Tongue (tissue), 3 donors: ENCODE measurements at places on chromosomes 4 and X.

DNA sequence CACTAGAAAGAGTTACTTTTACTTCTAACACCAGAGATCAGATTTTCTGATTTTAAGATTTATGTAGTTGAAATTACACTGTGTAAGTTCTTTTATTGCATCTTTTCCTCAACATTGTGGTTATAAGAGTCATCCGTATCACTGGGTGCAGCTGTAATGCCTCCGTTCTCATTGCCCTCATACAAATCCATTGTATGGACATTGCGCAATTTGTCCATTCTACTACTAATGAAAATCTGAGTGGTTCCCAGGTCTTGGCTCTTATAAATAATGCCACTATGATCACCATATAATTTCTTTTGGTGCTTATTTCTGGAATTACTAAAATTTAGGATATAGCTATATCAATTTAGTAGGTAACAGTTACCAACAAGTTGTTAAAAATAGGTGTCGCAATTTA is 614.0 kb upstream of the GALNT7 start:
- DNase-seq = no peak

DNA sequence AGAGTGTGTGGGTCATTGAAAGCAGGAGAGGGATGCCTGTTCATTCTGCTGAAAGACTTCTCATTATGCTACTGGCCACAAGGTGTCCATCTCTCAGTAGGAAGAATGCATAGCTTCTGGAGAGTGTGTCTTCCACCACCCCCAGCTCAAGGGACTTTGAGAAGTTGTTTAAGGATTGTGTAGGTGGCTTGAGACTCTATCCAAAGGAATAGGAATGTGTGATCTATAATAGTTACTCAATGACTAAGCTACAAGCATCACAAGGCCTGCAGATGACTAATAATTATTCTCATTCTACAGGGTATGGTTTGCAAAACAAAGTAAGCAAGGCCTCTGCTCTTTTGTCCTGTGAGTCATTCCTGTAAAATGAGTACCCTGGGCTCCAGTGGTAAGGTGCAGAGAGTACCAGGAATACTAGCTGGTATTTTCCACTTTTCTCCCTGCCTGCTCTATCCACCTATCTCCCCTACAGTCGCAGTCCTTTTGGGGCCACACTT is 279.8 kb upstream of the BOD1L1 start:
- no peak for DNase-seq

- DNase-seq = peak; percentile 46
Observed at GRCh38 chrX:98924511-98924910, 1485.6 kb downstream of the PCDH19 start.

- DNase-seq = no peak
Observed at GRCh38 chr4:176642472-176642871, 150.2 kb downstream of the VEGFC start.

DNA sequence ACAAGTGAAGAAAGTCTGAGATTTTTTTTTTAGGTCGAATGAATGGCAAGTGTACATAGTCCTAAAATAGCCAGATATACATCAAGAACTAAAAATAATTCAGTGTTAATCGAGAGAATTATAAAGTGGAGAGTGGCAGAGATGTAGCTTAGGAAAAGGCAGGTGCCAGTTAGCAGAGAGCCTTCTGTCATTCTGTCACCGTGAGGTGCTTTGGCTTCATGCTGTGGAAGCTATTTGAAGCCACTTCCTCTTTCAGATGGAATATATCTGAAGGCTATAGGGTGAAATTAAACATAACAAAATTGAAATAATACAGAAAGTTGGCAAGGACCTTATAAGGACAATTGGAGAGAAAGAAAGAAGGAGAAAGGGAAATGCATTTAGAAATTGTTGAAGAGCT is 756.3 kb downstream of the CCSER1 start:
- no peak for DNase-seq

DNA sequence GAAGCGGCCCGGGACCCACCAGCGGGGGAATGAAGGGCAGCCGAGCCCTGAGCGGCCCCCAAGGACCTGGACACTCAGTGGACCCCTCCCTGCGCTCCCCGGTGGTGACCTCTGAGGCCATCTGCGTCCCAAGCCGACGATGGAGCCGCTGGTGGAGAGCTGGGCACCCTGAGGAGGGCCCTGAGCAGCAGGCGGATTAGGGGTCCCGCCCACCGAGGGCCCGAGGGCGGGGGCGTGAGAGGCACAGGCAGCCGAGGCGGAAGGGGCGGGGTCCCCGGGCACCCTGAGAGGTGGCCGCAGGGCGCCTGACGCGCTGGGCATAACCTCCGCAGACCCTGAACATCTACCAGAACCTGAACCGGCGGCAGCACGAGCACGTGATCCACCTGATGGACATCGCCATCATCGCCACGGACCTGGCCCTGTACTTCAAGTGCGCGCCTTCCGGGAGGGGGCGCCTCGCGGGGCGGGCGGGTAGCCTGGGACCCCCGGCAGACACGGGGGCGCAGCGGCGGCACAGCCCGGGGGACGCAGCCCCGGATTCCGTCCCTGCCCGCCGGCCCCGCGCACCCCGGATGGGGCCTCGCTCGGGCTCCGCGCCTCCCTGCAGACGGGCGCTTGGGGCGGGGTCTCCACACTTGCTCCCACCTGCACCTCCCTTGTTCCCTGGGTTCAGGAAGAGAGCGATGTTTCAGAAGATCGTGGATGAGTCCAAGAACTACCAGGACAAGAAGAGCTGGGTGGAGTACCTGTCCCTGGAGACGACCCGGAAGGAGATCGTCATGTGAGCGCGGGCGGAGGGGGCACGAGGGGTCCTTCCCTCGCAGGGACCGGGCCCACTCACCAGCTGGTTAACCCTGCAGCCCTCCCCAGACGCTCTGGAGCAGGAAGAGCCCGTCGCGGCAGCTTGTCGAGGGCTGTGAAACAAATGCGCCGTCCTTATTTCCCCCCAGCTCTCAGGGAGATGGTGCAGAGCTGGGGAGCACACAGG is 10.3 kb downstream of the ATP5ME start:
- peak; percentile 83 for DNase-seq

- no peak for DNase-seq
Observed at GRCh38 chrX:9312922-9313867, 151.7 kb upstream of the TBL1X start.

DNA sequence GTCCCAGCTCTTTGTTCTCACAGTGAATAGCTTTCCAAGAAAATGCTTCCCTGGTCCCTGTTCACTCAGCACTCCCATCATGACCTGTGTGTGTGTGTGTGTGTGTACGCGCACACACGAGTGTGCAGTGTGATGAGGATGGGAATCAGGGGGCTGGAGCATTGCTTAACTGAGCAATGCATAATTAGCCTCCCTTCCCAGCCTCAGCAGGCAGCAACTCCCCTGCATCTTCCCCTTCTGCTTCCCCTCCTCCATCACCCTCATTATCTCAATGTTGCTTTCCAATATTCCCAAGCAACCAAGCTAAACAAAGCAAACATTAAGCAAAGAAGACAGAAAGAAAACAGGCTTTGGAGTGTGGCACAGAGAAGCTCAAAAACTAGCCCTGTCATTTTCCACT is 137.0 kb downstream of the RBM47 start:
- DNase-seq = peak; percentile 19

GRCh38 chr4:8342651-8343261 is 73.2 kb downstream of the HTRA3 start:
- DNase-seq = no peak

GRCh38 chrX:29488919-29489318 is 726.4 kb upstream of the MAGEB2 start:
- no peak for DNase-seq

DNA sequence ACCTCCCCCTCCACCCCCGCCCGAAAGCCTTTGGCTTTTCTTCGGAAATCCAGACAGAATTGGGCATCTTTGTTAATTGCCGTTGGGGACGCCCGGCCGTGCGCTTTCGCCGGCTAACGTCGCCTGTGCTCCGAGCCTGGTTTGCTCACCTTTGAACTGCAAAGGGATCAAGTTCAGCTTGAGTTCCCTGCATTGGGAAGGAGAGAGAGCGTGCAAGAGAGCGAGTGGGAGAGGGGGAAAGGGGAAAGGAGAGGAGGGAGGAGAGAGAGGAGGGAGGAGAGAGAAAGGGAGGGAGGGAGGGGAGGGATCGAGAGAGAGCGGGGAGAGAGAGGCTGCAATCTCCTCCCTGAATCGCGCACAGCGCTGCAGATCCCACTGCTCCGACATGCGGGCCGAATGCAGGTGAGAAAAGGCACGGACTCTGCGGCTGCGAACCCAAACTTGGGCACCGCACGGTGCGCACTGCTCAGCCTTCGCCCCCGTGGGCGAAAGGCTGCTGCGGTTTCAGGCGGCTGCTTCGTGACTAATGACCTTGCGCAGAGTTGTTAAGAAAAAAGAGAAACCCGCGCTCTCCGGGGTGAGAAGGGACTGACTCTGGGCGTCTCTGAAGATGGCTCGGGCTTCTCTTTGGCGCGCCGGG is at the start of gene PCDH7:
PCDH7 (plus strand) TSS at position 349 of the 640 bp plus-strand sequence. CDS start 1,054 bp downstream, outside the sequence.
- peak; percentile 89 for DNase-seq

DNA sequence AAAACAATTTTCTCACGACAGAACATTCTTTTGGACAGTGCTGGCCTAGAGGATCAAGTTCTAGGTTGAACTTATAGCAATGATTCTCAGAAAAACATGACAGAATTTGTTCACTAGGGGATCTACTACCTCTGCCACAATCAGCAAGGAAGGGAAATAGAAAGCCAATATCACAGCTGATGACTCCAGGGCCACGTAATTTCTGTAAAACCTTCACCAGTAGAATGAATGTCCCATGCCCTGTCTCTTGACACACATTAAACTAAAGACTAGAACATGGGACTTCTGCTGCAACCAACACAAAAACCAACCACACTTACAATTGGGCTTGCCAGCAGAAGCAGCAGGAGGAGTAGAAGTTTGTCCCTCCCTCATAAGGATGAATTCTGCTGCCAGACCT is 86.0 kb upstream of the NPFFR2 start:
- no peak for DNase-seq

GRCh38 chrX:40083120-40083978 is 14.4 kb downstream of the BCOR start:
- DNase-seq = peak; percentile 42

GRCh38 chrX:47242321-47242720 is 9.5 kb downstream of the USP11 start:
- DNase-seq = no peak

- DNase-seq = no peak
Observed at GRCh38 chrX:30283456-30284200, 25.6 kb downstream of the NR0B1 start.

- DNase-seq = no peak
Observed at GRCh38 chr4:121353213-121353612, 27.6 kb downstream of the QRFPR start.

- DNase-seq = peak; percentile 33
Observed at GRCh38 chr4:173171098-173171497, 2.5 kb downstream of the GALNT7 start.

- no peak for DNase-seq
Observed at GRCh38 chrX:499870-500364, 113.2 kb upstream of the PPP2R3B start.

DNA sequence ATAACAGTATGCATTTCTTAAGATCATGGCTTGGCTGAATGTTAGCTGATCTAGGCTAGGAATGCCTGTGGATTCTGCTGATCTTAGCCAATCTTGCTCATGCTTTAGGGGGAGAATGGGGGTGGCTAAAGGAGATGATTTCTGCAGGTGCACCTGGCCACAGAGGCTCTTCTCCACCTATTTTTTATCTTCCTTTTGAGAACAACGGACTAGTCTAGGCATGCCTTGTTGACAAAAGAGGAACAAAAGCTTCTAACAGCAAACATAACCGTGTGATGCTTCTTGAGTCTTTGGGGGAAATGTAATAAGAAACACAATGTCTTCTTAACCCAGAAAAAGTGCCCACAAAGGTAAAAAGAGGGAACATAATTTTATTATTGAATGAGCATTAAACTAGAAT is 743.5 kb downstream of the ARAP2 start:
- DNase-seq = no peak

- DNase-seq = no peak
Observed at GRCh38 chrX:64977830-64978229, 1.6 kb upstream of the ZC4H2 start.

GRCh38 chrX:40318076-40318475 is 220.3 kb upstream of the BCOR start:
- DNase-seq = no peak

DNA sequence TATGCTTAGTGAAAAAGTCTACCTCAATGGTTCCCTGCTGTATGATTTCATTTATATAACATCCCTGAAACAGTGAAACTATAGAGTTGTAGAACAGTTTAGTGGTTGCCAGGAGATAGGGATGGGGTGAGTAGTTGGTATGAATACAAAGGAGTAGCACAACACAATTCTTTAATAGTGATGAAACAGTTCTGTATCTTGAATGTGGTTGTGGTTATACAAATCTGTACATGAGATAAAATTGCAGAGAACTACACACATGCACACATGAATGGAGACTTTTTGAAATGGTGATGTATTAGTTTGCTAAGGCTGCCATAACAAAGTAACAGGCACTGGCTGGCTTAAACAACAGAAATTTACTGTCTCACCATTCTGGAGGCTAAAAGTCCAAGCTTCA is 677.1 kb downstream of the ADGRL3 start:
- DNase-seq = no peak
